K562 (cell line): ENCODE measurements at places on chromosomes 11 and 22.

DNA sequence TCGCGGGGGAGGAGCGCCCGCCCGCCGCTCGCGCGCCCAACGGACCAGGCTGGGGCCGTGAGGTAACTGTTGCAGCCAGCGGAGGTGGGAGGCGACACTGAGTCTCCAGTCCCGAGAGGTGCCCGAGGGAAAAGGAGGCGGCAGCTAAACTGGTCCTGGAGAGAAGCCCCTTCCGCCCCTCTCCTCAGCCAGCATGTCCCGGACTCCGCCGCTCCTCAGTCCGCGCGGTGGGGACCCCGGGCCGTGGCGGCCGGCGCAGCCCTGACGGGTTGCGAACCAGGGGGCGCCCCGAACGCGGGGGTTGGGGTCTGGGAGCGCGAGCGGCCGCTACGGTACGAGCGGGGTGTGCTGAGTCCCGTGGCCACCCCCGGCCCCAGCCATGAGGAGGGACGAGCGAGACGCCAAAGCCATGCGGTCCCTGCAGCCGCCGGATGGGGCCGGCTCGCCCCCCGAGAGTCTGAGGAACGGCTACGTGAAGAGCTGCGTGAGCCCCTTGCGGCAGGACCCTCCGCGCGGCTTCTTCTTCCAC, at the start of gene PDE3B:
TSS of gene PDE3B (plus strand) at position 108 of the 529 bp plus-strand sequence. CDS start at position 380, 272 bp downstream.
- peak; percentile 93 for DNase-seq

DNA sequence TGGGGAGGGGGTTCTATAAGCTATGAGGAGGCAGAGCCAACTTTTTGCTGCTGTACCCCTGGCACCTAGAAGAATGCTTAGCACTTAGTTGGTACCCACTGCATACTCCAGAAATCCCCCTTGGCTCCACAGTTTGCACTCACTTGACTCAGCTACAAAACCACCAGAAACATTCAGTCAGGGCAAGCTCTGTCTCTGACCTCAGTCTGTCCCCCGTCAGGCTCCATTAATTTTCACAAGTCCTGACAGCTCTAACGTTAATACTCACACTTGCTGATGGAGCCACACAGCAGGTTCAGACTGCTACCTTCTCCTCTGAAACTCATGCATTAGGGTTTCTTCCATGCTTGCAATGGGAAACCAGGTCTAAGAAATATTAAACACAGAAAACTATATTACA, 81.7 kb downstream of the MPPED2 start:
- no peak for DNase-seq

DNA sequence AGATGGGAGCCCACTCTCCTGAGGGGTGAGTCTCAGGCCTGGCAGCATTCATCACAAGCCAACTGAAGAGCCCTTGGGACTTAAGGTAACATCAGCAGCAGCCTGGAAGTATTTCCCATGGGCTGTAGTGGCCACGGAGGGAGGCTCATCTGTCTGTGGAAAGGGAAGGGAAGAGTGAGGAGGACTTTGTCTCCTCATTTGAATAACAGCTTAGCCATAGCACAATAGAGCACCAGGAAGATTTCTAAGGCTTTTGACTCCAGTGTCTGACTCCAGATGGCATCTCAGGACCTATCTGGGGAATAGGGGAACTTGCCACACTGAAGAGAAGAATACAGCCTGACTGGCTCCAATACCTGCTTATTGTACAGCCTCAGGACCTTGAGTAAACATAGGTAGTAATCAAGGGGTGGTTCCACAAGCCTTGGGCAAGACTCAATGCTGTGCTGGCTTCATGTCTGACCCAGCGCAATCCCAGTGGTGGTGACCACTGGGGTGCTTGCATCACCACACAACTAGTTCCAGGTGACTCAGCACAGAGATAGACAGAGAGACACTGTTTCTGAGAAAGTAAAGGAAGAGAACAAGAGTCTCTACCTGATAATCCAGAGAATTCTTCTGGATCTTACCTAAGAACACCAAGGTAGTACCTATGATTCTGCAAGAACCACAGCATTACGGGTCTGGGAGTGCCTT, 510.5 kb upstream of the CCDC179 start:
- no peak for DNase-seq

DNA sequence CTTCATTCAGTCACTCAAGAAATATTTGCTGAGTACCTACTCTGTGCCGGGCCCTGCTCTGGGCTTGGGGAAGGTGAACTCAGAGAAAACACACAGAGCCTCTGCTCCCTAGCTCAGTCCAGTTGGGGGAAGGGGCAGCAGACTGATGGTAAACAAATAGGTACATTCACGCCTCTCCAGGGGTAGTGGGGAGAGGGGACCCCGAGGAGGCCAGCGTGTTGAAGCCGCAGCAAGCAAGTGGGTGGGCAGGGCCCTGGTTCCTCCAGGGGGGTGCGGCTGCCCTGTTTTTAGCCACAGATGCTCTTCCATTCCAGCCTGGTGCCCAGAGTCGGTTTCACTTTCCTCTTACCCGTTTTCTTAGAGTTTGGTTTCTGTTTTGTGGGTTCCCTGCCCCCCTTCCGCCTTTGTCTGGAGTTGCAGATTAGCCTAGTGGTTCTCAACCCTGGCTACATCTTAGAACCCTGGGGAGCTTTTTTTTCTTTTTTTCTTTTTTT, 8.7 kb downstream of the DRAP1 start:
- peak; percentile 14 for DNase-seq

DNA sequence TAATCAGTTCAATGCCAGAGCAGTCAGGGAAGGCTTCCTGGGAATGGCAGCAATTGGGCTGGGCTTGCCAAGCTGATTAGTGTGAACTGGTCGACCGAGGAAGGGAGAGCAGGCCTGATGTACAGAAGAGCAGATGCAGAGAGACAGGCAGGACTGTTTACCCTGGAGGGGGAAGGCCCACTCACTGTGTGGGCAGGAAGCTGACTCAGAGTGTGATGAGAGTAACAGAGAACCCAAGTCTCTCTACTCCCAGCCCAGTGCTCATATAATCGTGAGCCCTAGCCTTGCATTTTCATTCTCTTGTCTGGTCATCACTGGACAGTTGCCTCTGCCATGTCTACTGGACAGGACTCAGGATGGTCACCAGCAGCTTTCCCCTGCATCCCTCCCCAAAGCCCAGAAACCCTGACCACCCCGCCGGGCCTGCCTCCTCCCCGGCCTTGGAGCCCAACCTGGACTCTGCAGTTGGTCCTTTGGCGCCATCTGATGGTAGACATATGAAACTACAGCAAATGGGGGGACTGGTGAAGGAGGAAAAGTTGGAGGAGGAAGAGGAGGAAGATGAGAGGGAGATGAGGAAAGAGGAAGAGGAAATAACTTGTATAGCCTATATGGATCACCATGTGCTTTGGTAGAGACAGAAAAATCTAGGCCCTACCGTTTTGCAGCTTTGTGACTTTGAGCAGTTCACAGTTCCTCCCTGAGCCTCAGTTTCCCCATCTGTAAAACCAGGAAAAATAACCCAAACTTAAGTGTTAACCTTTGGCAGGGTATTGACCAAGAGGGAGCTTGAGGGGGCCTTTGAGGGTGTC, 43.4 kb upstream of the PRDM11 start:
- peak; percentile 84 for DNase-seq

- DNase-seq = no peak
Measured at GRCh38 chr22:23913306-23913660, 19.1 kb downstream of the MIF start.

DNA sequence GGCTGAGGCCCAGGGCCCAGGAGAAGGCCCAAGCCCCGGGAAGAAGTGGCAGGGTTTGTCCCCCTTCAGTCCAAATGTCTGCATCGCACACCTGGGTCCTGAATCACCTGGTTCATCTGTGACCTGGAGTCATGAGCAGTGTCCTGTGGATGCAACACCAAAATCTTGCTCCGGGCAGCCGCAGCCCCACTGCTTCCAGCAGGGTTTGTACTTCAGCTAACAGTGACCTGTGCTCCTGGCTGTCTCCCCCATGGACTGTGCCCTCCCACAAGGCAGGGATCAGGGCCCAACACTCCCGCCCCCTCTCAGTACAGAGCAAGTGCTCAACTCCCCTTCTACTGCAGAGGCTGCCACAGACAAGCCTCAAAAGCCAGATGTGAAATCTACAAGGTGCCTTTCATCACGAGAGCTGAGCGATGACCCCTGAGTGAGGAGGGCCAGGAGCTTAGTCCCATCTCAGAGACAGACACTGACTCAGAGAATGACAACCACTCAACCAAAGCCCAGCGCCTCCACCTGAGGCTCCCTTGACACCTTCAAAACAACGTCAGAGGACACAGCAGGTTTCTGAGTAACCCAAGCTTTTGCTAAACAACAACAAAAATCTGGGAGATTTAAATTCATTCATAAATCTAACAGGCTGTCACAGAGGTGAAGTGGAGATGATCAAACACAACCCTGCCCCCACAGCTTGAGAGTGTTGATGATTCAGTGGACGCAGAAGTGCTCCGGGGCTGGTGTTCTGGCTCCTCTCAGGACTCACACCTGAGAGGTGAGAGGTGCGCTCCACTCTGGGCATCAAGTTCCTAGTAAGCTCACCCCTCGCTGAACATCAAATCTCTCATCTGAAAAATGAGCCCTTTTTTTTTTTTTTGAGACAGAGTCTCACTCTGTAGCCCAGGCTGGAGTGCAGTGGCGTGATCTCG, 3.4 kb downstream of the KIAA0930 start:
- no peak for DNase-seq

GRCh38 chr11:34916843-34917770, 689 bp downstream of the PDHX start:
- DNase-seq = peak; percentile 14

DNA sequence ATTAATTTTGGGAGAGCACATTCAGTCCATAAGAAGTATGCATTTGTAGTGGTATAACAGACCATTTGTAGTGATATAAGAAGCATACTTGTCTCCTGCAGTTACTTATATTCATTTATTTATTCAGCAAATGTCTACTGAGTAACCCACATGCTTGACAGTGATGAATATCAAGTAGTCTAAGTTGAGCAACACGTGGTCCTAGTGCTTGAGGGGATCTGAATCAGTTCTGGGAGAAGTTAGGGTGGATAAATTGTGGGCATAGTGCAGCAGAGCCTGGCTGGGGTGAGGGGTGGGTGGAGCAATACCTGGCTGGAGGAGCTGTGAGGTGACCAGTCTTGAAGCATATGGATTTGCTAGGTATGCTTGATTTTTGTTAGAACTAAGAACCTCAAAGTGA, 24.3 kb downstream of the STX3 start:
- no peak for DNase-seq
